Left lobe of liver (tissue), 2 donors: ENCODE measurements at places on chromosomes 3 and 15.

DNA sequence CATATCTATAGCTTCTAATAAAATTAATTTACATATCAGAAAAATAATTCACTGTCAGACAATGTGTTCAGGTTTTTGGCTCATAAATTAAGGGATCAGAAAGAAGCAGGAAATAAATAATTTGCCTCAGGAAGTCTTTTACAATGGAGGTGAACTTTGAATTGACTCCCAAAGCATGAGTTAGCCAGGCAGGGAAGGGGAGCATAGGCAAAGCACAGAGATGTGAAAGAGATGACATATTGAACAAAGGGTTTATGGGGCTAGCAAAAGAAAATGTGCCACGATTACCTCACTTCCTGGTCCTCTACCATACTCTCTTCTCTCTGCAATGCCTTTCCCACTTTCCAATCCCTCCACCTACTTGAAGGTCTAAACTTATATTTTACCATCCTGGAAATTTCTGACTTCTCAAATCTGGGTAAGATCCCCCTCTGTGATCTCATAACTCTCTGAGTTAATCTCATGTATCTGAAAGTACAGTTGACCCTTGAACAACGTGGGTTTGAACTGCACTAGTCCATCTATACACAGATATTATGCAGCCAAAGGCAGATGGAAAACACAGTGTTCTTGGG lies 4.1 kb upstream of the HEXA start:
- DNase-seq: no peak

- no peak for DNase-seq
Measured at GRCh38 chr3:125140011-125140817, 72.3 kb downstream of the SLC12A8 start.

GRCh38 chr3:30282154-30282696 lies 324.2 kb upstream of the TGFBR2 start:
- no peak for DNase-seq

- no peak for DNase-seq
Measured at GRCh38 chr3:124168271-124168670, 176.3 kb upstream of the ROPN1 start.

DNA sequence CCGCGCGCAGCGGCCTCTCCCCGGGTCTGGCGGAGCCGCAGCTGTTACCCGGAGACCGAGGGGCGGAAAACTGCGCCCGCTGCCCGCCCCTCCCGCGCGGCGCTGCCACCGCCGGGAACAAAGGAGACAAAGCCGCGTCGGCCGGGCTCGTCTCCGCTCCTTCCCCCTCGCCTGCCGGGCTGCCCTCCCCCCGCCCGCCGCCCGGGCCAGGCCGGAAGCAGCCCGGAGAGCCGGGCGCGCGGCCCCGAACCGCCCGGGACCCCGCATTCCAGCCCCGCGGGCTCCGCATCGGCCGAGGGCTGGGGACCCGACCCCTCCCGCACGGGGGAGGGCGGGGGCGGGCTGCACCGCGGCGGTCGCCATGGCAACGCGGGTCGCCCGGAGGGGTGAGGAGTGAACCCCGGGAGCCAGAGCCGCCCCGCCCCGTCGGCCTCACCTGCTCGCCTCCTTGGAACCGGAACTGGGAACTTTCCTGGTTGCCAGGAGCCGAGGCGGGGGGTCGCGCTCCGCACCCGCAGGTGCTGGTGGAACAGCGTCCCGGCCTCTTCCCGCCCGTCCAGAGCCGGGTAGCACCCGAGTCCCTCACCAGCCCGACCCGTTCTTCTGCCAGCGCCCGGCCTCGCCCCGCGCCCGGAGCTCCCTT lies 448 bp downstream of the PLXNB1 start:
- peak; percentile 88 for DNase-seq

DNA sequence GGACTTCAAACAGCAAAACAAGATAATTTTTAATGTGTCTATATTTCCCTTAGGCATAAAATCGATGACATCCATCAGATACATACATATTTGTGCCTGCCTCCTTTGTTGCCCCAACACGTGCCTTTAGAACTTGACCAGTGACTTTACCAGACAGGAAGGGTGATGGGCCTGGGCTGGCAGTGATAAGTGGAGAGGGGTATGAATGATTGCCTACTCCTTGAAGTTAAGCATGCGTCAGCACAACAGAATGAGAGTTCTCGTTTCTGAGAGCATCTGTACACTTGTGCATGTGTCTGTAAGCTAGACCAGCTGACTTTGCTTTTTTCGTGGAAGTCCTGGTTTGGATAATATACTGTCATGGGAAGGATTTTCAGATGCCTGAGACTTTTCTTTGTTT lies 54.9 kb upstream of the COL6A6 start:
- DNase-seq: no peak

DNA sequence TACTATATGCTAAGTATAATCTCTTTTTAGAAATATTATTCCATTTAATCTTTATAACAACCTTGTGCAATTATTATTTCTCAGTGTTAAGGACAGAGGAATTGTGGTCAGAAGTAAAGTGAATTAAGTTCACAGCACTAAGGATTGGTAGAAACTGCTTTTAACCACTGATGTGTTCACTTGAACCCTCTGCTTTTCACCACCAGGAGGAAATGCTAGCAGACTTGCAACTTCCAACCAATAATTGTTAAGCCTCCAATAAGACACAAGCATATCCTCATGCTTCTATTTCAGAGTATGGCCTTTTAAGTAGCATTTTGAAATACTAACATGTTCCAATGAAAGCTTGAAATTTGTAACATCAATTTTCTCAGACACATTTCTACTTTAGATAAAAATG lies 527.4 kb downstream of the SI start:
- DNase-seq: no peak

DNA sequence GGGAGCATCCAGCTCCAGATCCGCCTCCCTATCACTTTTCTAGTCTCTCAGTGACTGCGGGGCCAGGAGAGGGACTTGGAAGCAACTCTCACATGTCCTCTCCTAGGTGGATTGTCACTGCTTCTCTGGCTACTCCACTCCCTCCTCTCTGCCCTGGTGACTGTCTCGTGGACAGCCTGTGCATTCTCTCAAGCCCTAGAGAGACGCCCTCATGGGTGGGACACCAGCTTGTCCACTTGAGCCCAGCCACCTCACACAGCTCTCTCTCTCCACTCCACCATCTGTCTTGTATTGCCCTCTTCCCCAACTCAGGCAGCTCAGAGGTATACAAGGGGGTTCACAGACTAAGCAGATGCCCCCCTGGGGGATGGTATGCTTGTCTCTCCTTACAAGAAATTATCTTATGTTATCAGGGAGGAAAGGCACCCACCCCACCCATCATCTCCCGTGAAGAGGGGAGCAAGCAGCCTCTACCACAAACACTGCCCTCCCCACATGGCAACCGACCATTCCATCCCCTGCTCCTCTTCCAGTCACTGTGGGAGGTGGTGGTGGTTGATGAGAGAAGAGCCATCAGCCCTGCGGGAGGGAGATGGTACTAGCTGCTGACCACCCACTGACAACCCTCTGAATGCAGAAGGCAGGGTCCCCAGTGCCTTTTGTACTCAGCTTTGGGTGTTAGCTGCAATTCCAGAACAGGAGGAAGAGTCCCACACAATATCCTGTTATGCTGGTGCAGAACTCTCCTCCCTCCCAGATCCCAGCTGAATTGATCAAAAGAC lies 15.5 kb upstream of the LOXL1 start:
- no peak for DNase-seq

GRCh38 chr3:51559411-51559888 lies 20.9 kb downstream of the RAD54L2 start:
- peak; percentile 36 for DNase-seq

DNA sequence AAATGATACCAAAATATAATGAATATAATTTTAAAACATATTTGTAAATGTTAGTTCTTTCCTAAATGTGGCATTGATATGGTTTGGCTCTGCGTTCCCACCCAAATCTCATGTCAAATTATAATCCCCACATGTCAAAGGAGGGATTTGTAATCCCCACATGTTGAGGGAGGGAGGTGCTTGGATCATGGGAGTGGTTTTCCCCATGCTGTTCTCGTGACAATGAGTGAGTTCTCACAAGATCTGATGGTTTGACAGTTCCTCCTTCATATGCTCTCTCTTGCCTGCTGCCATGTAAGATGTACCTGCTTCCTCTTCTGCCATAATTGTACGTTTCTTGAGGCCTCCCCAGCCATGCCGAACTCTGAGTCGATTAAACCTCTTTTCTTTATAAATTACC lies 12.0 kb downstream of the CGGBP1 start:
- no peak for DNase-seq

DNA sequence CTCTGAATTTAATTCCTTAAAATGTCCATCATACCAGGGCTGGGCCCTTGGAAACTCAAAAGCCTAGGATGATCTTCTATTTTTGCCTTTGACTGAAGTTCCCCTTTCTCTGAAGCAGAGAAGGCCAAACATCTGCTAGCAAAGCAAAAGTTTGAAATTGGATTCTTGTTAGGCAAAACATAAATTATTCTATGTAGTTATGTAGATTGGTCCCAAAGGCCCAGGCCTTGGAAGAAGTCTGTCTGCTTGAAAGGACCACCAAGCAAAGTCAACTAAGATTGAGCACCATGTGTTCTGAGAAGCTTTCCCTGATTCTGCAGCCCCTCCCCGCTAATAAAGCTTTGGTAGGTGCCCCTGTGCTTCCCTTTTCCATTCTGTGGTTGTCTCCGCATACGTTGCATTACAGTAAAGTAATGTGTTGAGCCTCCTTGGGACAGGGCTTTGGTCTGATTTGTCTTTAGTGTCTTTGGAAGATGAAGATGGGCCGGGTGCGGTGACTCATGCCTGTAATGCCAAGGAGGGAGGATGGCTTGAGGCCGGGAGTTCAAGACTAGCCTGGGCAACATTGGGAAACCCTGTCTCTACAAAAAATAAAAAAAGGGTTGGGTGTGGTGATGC lies 56.4 kb downstream of the RPL39L start:
- DNase-seq: no peak

GRCh38 chr3:58474348-58474911 lies 17.5 kb upstream of the KCTD6 start:
- no peak for DNase-seq

- DNase-seq: no peak
Measured at GRCh38 chr3:29887451-29887850, 606.6 kb downstream of the RBMS3 start.

DNA sequence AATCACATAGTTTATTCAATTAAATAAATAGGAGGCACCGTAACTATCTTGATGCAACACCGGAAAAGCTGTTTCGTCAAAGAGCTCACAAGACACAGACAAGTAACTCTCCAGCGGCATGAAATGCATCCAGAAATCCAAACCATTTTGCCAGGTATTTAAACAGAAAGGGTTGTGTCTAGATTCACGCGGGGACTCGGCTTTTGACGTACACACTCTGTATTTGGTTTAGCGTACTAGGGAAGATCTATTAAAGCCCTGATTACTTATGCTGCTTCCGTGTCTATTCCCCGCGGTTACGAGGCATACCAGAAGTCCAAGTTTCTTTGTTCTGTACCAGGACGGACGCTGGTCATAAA lies 718 bp downstream of the BNIP2 start:
- DNase-seq: no peak

GRCh38 chr3:149738876-149739275 lies 13.4 kb downstream of the COMMD2 start:
- DNase-seq: no peak
